HCEC 1CT (cell line): ENCODE measurements at places on chromosomes 12 and 14.

DNA sequence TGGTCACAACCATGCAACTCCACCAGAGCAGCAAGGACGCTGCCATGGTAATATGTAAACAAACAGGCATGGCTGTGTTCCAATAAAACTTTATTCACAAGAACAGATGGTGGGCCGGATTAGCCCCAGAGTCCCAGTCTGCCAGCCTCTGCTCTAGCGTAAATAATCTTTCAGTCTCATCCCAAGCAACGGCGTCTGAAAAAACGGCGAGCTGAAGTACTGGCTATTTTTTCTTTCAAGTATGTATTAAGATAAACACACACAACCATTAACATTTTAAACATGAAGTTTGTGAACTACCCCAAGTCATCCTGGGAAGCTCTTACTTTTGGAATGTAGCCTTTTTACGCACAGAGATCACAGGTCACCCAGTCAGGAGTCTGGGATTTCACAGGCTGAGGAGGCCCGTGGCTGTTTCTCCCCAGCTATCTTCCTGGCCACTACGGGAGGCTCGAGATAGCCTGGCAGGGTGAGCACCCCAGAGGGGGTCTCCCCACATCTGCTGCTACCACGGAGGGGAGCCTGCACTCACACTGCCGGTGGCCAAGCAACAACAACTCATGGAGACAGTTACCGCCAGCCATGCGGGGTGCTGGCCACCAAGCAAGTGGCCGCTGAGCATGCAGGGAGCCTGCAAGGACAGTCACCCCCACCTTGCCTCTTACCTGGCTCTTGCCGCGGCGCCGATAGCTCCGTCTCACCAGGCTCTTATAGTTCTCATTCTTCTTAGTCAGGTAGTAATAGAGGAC, 124.6 kb downstream of the RFLNA start:
- DNase-seq, result no peak

DNA sequence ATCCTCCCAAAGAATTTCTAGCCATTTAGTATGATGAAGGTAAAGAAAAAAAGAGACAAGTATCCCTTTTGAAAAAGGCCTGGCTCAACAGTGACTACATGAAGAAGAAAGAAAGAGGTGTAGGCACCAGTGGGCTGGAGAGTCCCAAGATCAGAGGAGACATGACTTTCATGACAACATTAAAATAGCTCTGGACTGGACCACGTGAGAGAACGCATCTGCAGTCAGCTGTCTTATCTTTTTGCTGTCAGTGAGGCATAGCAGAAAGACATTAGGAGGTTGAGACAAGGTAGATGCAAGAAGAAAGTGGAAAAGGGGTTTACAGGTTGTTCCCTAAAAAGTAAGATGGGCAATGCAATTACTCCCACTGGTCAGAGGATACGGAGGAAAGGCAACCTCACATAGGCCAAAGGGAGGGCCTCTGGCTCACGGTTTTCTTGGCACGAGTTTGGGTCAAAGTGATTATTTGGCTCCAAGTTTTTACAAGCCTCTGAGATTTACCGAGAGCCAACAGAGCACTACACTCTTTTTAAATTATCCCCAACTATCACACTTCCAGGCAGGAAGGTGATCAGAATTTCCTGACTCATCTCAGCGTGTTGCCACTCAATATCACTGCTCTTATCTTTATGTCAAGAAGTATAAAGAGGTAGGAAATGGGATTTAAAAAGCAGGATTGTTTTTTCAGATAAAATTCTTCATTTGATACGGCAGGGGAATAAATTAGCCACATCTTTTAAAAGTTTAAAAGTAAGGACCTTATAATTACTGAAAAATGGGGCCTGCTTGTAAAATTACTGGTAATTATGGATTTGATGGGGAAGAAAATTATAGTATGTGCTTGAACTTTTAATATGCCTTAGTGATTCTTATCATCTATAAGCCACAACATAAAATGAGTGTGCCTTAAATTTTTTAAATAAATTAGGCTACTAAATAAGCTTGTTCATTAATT, 29.2 kb downstream of the TMTC1 start:
- no peak for DNase-seq

DNA sequence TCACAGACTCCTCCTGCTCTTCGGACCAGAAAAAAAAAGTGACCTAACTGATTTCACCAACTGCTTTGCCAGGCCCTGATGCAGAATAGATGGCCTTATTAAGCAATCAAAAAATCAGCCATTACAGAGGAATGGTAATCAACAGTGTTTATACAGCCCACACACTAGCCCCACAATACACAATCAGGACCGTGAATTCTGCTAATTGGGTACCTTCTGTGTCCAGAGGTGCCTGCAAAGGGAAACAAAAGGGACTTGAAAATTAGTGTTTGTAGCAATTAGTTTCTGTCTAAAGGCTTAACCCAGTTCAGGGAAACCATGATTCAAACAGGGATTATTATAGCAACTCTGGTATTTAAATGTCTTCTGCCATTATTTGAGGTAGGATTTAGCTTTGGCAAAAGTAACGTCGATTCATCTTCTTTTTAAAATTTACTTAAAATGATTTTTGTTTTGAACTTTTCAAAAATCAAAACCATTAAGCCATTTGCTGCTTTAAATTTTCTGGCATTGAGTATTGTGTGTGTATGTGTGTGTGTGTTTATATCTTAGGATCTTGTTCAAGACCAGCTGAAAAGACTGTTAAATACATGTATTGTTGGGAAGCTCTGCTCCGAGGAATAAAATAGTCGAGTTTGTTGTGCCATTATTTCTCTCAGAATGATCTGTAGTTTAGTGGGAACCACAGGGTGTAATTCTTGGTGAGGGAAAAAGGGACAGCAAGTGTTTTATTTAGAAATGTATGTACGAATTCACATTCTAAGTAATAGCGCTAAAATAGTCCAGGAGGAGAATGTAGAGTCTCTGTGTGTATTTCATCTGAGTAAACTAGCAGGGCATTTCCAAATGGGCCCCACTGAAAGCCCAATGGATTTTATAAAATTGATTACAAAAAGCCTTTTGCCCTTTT, 156.1 kb downstream of the PTCSC3 start:
- no peak for DNase-seq

- no peak for DNase-seq
These were observed 1.3 kb downstream of the TEDC1 start for GRCh38 chr14:105492031-105492970.

GRCh38 chr12:124623344-124624035, 56.1 kb upstream of the NCOR2 start:
- DNase-seq, result no peak

- no peak for DNase-seq
These were observed 120.9 kb upstream of the FOXN3 start for GRCh38 chr14:89537911-89538310.
